Lung (tissue), 17 donors: ENCODE measurements at places on chromosomes 6 and 20. TPM values are rescaled to one million over a fixed set of nuclear protein-coding genes. Genes with fewer than 3 reads are reported as not detected.

DNA sequence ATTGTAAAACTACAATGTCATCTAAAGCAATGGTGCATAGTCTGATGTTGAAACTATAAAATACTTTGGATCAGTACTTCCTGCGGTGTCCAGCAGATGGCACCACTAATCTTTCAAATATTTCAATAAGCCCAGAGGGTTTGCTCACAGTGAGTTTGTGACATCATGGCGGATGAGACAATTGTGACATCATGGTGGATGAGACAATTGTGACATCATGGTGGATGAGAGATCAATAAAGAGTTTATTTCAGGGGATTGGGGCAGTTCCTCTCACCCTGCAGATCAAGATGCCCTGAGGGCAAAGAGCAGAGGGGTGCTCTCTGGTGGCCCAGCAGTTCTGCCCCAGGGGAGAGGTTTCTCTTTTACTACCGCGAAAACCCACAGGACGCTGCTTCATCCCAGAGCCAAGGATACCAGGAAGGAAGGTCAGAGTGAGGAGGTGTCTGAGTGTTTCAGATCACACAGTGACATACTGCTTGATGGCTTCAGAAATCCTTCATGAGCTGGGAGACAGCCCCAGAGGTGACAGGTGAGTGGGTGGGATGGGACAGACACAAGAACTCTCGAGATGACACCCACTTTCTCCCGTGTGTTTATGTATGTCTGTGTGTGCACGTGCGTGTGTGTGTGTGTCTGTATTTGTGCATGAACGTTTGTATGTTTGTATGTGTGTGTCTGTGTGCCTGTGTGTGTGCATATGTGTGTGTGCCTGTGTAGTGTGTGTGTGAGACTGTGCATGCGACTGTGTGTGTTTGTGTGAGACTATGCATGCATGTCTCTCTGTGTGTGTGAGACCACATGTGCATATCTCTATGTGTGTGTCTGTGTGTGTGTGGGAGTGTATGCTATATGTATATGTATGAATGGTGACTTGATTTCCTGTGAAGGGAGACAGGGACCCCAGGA, 7.3 kb upstream of the ULBP2 start:
- H3K27ac ChIP-seq = no peak overlapping the region
- no peaks in the 10 kb centered on the region for H3K36me3 ChIP-seq
- H3K4me3 ChIP-seq = no peak overlapping the region

DNA sequence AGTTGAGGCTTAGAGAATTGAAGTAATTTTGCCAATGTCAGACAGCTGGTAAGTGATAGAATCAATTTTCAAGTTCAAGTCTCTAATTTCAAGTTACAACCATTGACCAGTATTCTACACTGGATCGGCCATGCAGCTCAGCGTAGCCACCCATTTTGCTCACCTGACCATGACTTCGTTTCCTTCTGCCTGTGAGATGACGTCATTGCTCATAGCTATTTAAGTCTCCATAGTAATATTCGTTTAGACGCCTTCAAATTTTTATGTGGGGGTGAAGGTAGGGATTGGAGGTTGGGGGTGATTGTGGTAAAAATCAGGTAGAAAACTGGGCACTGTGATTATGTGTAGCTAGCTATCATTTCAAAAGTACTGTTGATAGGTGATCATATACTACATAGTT, 5.6 kb upstream of the HTR1B start:
- peaks cover 33% of the 10 kb centered on the region for H3K27me3 ChIP-seq
- H3K36me3 ChIP-seq = no peaks in the 10 kb centered on the region
- H3K27ac ChIP-seq = no peak overlapping the region
- no peak overlapping the region for H3K4me3 ChIP-seq

DNA sequence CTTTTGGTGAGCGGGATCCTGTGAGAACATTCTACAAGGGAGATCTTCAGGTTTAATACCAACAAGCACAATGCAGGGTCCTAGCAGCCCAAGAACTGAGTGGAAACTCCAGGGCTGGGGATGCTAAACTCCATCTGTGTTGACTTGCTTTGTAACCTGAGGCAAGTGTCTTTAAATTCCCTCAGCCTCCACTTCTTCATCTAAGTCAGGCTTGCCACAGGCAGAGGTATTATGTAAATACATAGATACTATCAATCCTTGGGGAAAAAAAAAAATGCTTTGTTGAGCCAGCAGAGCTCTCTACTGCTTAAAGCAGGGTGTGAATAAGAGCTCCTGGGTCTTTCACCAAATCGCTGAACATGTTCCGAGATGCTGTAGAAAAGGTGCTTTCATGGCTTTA, 114.2 kb upstream of the PHACTR1 start:
- H3K27ac ChIP-seq = no peak overlapping the region
- H3K4me3 ChIP-seq = no peak overlapping the region
- no peaks in the 10 kb centered on the region for H3K27me3 ChIP-seq
- H3K4me1 ChIP-seq = no peaks in the 10 kb centered on the region
- no peak for DNase-seq
- H3K36me3 ChIP-seq = no peaks in the 10 kb centered on the region

GRCh38 chr6:27280064-27280539, 32.0 kb downstream of the POM121L2 start:
- H3K4me3 ChIP-seq = no peak overlapping the region
- peaks cover 82% of the 10 kb centered on the region for H3K27me3 ChIP-seq
- H3K36me3 ChIP-seq = no peaks in the 10 kb centered on the region
- DNase-seq = peak; percentile 52

DNA sequence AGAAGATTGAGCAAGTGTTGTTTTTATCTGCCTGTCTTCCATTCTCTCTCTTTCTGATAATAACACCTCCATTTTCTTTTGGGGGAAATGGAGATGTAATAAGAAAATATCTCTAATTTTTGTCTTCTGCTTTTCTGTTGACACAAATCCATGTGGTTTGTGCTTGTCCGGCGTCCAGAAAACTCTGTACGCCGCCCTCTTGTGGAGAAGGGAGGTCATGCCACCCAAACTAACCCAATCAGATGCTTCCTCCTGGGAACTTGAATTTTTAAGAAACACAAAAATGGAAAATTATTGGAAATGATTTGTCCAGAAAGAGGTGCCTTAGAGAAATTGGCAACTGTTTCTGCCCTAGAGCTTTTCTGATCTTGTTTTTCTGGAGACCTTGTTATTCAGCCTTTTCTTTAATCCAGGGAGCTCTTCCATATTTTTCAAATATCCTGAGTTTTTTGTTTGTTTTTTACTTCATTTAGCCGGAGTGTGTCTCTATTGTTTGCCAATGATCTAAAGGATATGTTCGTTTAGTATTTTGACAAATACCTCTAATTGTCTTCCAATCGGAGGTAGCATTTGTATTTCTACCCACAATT, 17.8 kb upstream of the FNDC1 start:
- no peak overlapping the region for H3K27ac ChIP-seq
- H3K27me3 ChIP-seq = no peaks in the 10 kb centered on the region
- DNase-seq = peak; percentile 65
- H3K4me1 ChIP-seq = peaks cover 10% of the 10 kb centered on the region
- no peaks in the 10 kb centered on the region for H3K36me3 ChIP-seq

- no peaks in the 10 kb centered on the region for H3K36me3 ChIP-seq
- H3K27me3 ChIP-seq = no peaks in the 10 kb centered on the region
- DNase-seq = no peak
- no peaks in the 10 kb centered on the region for H3K4me1 ChIP-seq
- no peak overlapping the region for H3K27ac ChIP-seq
- H3K4me3 ChIP-seq = no peak overlapping the region
Measured at GRCh38 chr20:51284176-51284575, 258.3 kb downstream of the NFATC2 start.

- no peaks in the 10 kb centered on the region for H3K36me3 ChIP-seq
- no peaks in the 10 kb centered on the region for H3K4me1 ChIP-seq
- H3K27me3 ChIP-seq = no peaks in the 10 kb centered on the region
- H3K4me3 ChIP-seq = no peak overlapping the region
- H3K27ac ChIP-seq = no peak overlapping the region
Measured at GRCh38 chr6:57109880-57110279, 19.9 kb downstream of the ZNF451 start.

DNA sequence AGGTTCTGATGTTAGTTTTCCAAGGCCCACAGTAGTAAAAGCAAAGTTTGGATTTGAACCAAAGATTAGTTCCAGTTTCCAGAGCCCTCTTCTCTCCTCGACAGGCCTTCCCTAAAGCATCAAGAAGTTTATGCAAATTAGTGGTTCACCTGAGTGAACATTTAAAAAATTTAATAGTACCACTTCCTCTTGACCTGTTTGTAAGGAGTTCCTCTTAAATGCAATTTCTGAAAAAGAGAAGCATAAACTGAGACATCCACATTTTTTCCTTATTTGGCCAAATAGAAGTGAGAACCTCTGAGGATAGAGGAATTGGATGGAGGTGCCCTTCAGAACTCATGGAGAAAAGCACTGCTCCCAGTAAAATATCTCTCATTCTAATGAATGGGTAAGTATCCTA, 1.2 kb upstream of the DSE start:
- no peak overlapping the region for H3K4me3 ChIP-seq
- H3K36me3 ChIP-seq = no peaks in the 10 kb centered on the region
- H3K27ac ChIP-seq = no peak overlapping the region
- peaks cover 2% of the 10 kb centered on the region for H3K4me1 ChIP-seq

DNA sequence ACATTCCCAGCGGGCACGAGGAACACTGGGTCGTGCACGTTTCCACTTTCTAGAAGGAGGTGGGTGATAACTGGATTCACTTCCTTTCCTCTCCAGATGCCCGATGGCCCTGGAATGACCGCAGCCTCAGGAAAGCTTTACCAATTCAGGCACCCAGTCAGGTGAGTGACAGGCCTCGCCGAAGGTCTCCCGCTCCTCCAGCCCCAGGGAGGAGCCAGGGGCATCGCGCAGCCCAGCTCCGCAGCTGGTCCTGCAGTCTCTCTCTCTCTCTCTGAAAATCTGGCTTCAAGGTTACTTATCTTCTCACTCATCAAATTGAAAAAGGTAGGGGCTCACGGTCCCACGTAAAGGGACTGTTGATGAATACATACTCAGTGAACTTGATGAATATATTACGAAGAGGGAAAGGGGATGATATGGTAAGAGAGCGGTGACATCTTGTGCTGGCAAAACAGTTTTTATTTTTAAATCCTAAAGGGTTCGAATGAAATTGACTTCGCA, 891 bp downstream of the RIPPLY2 start:
- H3K27me3 ChIP-seq = peaks cover 42% of the 10 kb centered on the region
- no peak overlapping the region for H3K4me3 ChIP-seq
- no peak for DNase-seq
- H3K27ac ChIP-seq = no peak overlapping the region

DNA sequence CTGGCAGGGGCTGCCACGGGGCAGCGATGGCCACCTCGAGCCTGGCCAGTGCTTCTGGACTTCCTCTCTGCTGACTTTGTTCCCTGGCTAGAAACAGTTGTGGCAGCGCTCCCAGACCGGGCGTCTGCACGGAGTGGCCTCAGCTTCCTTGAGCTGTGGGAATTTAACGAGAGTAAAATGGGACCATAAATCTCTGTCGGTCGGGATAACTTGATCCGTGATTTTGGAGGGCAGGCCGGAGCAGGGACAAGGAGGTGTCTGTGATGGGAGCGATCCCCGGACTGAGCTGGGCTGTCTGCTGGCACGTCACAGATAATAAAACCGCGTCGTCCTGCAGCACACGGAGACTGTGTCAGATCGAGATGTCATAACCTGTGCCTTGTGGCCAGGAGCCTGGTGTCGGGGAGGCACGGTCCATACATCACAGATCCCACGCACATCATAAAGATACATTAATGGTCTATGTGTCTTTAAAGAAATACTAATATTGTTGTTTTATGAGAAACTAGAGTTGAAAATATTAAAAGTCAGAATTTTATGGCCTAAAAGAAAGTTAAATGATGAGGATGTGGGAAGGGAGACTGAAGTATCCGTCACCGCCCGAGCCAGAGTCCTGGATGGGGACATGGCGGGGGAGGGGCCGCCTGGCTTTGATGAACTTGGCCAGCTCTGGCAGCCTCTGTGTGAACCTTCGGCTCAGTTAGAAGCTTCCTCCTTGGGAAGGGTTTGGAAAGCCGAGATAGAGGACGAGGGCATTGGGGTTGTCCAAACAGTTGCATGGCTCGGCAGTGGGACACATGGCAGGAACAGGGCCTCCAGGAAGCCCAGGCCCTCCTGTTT, 6.5 kb upstream of the RBBP8NL start:
- H3K36me3 ChIP-seq = no peaks in the 10 kb centered on the region
- no peaks in the 10 kb centered on the region for H3K27me3 ChIP-seq
- DNase-seq = peak; percentile 90
- H3K4me1 ChIP-seq = peaks cover 57% of the 10 kb centered on the region

- H3K36me3 ChIP-seq = no peaks in the 10 kb centered on the region
- DNase-seq = peak; percentile 4
- H3K27ac ChIP-seq = no peak overlapping the region
- no peak overlapping the region for H3K4me3 ChIP-seq
- H3K27me3 ChIP-seq = no peaks in the 10 kb centered on the region
- no peaks in the 10 kb centered on the region for H3K4me1 ChIP-seq
Measured at GRCh38 chr6:114707081-114707620, 364.3 kb upstream of the HS3ST5 start.

- peak overlapping the region; percentile 63 for H3K27ac ChIP-seq
- no peak overlapping the region for H3K4me3 ChIP-seq
- peaks cover 2% of the 10 kb centered on the region for H3K4me1 ChIP-seq
- no peak for DNase-seq
Measured at GRCh38 chr6:42316981-42317380, 99.3 kb upstream of the MRPS10 start.

DNA sequence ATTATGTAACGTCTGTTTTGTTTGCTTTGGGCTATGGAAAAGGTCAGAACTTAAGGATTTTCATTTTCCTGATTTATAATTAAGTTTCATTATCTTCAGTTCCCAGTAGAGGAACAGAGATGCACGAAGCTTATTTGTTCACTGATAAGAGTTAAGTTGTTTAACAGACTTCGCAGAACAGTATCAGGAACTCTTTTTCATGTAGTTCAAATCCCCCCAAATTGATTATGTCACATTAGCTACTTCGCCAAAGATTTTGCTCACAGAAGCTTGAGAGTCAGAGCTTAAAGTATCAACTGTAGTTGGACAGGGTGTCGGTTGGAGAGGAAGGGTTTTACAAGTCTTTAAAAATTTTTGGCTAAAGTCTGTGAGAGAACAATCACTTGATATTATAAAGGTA, 43.4 kb downstream of the ZHX3 start:
- no peaks in the 10 kb centered on the region for H3K36me3 ChIP-seq
- DNase-seq = no peak
- H3K27me3 ChIP-seq = no peaks in the 10 kb centered on the region
- no peak overlapping the region for H3K4me3 ChIP-seq
- peaks cover 5% of the 10 kb centered on the region for H3K4me1 ChIP-seq
- peak overlapping the region; percentile 21 for H3K27ac ChIP-seq

GRCh38 chr6:24798740-24799540, at the start of gene ARMH2:
Gene ARMH2, minus strand, starts transcription at chr6:24798917. Its CDS starts 60 bp downstream, at chr6:24798857.
- no peaks in the 10 kb centered on the region for H3K27me3 ChIP-seq
- H3K36me3 ChIP-seq = no peaks in the 10 kb centered on the region

GRCh38 chr6:132961610-132962009, 147.2 kb downstream of the RPS12 start:
- H3K4me1 ChIP-seq = peaks cover 40% of the 10 kb centered on the region
- no peak overlapping the region for H3K4me3 ChIP-seq
- no peak overlapping the region for H3K27ac ChIP-seq
- no peaks in the 10 kb centered on the region for H3K27me3 ChIP-seq
- DNase-seq = no peak
- H3K36me3 ChIP-seq = no peaks in the 10 kb centered on the region

GRCh38 chr20:59102841-59103299, 60.3 kb upstream of the PRELID3B start:
- H3K4me1 ChIP-seq = no peaks in the 10 kb centered on the region
- DNase-seq = no peak
- H3K27me3 ChIP-seq = no peaks in the 10 kb centered on the region

Gene RIMS1
- 2.9 TPM for total RNA-seq

Gene DLL1
- 16.2 TPM for total RNA-seq

Gene VNN1
- total RNA-seq = 3.1 TPM

Gene UBE2C
- 3.9 TPM for total RNA-seq

Gene SLC22A2
- total RNA-seq = not detected

Gene CFAP61
- 15.4 TPM for total RNA-seq

Gene SALL4
- 0.74 TPM for total RNA-seq

Gene GABRR1
- total RNA-seq = not detected

Gene CFB
- total RNA-seq = 255 TPM

Gene CDH26
- total RNA-seq = 9.8 TPM
